ENCODE measurements at places on chromosomes 2 and 18. TPM values are rescaled to one million over a fixed set of nuclear protein-coding genes. Genes with fewer than 3 reads are reported as not detected.

GRCh38 chr2:80001701-80002101 lies 302.9 kb downstream of the LRRTM1 start:
- no peak for DNase-seq

- no peak for DNase-seq
Observed at GRCh38 chr2:65297544-65297943, 69.9 kb downstream of the ACTR2 start.

DNA sequence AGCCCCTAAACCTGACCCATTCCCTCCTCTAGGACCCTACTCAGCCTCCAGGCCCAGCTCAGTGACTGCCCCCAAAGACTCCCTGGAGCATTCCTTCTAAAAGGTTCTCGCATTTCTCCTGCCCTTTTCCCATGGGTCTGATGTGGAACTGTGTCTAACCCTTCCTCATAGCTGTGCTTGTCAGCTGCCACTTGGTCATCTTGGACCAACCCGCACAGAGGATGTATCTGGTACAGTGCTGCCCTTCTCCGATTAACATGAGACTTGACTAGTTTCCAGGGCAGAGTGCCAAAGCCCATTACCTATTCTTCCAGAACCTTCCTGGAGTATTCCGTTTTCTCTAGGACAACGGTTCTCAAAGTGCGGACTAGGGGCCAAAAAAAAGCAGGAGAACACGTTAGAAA lies 518 bp upstream of the NFU1 start:
- DNase-seq, result peak; percentile 13

Gene NEB
- 1,544 TPM for polyA plus RNA-seq
